ENCODE measurements at places on chromosomes 7 and 10.

DNA sequence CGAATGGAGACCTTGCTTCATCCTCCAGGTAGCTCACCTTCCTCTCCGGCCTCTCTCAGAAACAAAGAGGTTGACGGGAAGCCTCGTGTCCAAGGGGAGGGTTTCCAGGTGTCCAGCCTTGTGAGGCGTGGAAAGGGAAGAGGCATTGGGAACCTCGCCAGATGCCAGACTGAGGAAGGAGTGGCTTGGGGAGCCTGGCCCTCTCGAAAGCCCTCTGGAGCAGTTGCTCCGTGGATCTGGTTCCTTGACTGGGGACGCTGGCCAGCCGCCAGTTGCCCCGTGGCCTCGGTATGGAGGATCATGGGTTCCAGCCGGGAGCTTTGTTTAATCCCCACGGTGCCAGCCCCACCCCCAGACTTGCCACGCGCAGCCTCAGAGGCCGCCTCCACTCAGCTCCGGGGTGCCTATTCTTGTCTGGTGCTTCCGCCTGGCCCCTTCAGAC, 30.3 kb upstream of the SUN1 start:
- DNase-seq = no peak

DNA sequence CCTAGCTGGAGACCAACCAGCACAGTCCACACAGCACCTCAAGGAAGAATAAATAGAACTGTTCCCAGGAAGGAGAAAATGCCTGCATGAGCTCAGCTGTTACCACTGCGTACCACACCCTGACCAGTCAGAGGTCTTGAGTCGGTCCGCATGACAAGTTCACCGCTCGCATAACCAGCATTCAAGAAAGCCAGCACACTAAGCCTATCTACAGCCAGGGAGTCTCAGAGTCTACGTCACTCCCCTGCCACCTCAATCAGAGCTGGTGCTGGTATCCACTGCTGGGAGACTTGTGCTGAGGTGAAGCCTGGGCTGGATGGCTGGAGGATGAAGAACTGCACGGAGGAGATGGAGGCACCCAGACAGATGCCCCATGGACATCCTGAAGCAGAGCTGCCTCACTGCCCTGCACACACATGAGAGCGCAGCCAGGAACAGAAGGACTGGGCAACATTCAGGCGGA, 19.6 kb downstream of the AKR1C1 start:
- no peak for DNase-seq

GRCh38 chr7:148657929-148658328, 40.8 kb upstream of the CUL1 start:
- no peak for DNase-seq

GRCh38 chr7:106959753-106960152, 84.8 kb upstream of the PRKAR2B start:
- no peak for DNase-seq

DNA sequence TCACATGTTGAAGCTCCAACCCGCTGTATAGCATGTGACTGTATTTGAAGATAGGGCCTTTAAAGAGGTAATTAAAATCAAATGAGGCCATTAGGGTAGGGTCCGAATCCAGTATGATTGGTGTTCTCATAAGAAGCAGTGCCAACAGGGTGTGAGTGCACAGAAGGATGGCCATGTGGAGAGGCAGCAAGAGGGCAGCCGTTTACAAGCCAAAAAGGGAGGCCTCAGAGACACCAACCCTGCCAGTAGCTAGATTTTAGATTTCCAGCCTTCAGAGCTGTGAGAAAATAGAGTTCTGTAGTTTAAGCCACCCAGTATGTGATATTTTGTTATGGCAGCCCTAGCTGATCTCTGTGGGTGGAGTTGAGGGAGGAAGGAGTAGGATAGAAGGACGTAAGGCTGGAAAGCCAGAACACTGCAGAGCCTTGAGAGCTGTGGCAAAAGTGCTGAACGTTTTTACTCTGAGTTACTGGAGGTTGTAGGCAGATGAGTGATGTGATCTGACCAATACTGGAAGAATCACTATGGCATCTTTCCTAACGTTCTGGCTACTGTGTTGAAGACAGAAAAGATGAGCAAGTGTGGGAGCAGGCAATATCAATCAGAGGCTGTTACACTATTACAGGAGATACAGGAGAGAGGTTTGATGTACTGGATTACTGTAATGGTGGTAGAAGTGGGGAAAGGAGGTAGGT, 334.9 kb downstream of the ELMO1 start:
- no peak for DNase-seq

- DNase-seq = no peak
Observed at GRCh38 chr7:110974441-110974840, 116.5 kb upstream of the LRRN3 start.

- DNase-seq = no peak
Observed at GRCh38 chr10:18364987-18365775, 225.0 kb downstream of the CACNB2 start.

- no peak for DNase-seq
Observed at GRCh38 chr7:118758582-118758981, 534.1 kb downstream of the ANKRD7 start.

- no peak for DNase-seq
Observed at GRCh38 chr7:151275813-151276577, 27.5 kb upstream of the SMARCD3 start.

DNA sequence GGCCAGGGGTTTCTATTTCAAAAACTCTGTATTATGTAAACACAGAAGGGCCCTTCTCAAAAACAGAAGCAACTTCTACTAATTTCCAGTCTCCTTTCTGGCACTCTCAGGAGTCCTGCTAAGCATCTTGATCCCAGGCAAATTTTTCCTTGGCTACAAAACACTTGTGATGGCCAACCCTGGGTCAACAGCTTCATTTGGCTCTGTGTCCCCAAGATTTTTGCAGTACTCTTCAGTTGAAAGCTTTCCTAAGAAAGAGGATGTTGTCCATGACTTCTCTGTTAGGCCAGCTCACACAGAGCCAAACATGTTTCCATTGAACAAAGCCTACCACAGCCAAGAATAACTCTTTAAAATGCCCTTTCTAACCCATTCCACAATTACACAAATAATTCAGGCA, 99.0 kb upstream of the EGR2 start:
- no peak for DNase-seq

- DNase-seq = no peak
Observed at GRCh38 chr7:114183311-114184088, 231.1 kb upstream of the FOXP2 start.

DNA sequence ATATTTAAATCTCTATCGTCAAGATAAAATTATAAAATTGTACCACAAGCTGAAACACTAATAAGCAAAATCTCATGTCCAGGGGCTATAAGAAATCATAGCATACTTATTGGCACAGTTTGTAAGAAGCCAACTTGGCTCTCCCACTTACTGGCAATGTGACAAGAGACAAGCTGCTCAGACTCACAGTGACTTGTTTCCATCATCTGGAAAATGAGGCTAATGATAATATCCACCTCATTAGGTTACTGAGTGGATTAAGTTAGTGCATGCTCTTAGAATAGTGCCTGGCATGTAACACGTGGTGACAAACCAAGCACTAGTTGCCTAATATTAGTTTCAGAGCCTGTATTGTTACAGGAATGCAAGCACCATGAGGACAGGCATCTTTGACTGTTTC, 234.4 kb downstream of the GLI3 start:
- no peak for DNase-seq

- no peak for DNase-seq
Observed at GRCh38 chr10:16933783-16934182, 116.6 kb upstream of the RSU1 start.

DNA sequence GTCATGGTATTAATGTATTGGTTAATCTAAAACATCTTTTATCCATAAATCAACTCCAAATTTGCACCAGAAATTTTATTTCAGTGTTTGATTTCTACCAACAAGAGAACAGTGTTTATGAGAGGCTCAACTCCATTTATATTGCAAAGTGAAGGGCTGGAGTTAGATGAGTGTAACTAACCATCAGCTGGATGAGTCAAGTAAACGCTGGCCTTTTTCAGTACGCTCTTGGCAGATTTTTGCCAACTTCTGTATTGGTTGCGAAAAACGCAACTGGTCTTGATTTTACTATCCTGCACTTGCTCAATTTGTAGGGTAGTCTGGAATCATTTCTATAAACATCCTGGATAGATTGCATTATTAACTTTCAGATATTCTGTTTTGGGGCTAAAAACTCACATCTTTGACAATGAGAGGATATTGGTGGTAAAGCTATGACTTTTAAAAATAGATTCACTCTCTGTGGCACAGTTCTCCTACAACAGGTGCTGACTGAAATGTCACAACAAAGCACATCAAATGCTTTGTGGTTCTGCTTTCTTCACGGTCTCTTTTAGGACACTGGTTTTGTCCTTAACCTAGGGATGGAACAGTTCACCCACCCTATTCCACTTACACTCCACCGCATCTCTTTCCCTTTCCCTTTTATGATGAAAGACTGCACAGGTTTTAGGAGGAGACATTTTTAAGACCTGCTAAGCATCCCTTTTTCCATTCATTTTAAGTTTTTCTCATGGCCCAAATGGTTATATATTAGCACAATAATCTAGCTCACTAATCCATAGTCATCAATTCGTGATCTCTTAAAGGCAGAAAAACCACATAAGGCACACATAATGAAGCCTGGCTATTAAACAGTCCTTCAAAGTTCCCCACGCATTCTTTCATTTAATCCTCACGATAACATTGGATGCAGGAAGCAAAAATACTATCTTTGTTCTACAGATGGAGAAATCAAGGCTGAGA, 12.8 kb downstream of the CACNA2D1 start:
- DNase-seq = no peak
